ENCODE measurements at places on chromosomes 11 and 22.

DNA sequence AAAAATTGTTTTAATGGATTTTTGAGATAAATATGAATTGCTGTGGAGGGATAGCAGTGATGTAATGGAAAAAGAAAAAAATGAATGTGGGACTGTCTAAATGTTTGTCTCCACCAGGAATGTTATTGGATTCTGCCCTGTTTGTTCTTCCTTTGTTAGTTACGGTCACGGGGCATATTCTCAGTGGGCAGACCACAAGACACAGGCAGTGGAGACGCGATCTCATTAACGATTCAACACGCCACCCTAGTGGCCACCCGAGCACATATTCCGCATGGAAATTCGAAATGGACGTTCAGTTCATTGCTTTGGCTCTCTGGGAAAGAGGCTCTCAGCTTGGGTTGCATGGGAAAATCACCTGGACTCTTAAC, 151.8 kb upstream of the TTC12 start:
- no peak for DNase-seq

GRCh38 chr22:46297151-46297812, 612 bp downstream of the GTSE1 start:
- DNase-seq, result peak; percentile 10

DNA sequence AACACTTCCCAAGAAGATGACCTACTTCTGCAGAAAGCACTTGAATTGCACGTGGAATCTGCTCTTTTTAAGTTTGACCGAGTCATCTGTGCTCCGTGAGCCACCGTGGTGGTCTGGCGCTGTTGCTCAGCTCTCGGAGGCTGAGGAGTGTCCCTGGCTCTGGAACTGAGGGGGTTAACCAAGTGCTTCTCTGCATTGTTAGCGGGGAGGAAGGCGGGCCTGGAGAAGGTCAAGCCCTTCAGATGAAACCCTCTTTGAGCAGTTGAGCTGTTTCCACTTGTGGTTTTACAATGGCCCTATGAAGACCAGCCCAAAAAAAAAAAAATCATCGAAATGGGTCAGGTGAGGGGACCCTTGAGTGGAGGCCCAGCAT, 286.4 kb downstream of the NTM start:
- no peak for DNase-seq

DNA sequence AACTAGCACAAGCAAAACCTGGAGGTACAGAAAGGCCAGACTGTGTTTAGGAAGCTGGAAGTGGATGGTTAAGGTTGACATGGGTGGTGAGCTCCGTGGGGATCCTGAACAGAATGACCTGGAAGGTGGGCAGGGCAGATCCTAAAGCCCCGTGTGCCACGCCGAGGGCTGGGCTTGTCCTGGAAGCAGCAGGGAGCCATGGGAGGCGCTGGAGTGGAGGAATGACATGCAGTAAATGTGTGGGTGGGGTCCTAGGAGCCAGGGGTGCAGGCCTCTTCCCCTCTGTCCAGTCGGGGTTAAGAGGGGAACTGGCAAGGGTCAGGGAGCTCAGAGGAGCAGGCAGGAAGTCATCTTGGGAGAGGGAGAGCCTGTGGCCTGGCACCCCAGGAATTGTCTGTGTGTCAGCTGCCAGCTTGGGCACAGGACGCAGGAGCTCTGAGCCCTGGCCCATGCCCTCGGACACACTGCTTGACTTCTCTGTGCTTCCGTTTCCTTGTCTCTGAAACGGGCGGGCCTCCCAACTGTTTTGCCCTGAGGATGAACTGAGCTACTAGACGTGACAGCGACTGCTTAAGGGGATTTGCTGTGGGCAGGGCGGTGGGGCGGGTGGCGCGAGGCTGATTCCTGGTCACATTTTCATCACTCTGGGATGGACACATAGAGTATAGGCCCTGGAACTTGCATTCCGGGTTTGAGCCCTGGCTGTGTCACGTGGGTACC, 75.7 kb downstream of the MPPED1 start:
- no peak for DNase-seq

DNA sequence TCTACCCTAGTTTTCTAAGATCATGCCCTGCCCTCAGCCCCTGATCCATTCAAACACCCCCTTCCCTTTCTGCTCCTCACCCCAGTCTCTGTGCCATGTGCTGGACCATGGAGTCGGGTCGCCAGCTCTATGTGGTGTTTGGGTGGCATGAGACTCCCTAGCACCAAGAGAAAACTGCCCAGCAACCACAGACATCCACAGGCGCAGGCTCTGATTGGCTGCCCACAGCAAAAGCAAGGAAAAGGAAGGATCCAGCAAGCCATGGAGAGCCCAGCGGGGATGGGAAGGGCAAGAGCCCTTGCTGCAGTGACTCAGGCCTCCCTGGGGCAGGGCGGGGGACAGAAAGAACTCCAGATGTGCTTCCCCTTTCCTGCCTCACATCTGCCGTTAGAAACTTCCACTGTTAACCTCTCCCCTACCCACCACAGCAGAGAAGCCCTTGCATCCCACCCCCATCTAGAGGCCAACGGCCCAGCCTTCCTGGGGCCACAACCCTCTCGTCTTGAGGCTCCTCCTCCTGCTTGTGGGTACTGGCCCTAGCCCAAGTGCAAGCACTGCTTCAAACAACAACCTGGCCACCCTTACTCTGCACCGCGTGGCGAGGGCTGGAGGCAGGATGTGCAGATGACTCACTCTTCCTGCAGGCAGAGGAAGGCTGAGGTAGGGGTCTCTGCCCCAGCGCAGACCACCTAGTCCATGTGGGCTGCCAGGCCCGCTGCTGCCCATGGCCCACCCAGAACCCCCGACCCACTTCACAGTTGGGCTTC, 9.7 kb upstream of the AHNAK start:
- peak; percentile 98 for DNase-seq

DNA sequence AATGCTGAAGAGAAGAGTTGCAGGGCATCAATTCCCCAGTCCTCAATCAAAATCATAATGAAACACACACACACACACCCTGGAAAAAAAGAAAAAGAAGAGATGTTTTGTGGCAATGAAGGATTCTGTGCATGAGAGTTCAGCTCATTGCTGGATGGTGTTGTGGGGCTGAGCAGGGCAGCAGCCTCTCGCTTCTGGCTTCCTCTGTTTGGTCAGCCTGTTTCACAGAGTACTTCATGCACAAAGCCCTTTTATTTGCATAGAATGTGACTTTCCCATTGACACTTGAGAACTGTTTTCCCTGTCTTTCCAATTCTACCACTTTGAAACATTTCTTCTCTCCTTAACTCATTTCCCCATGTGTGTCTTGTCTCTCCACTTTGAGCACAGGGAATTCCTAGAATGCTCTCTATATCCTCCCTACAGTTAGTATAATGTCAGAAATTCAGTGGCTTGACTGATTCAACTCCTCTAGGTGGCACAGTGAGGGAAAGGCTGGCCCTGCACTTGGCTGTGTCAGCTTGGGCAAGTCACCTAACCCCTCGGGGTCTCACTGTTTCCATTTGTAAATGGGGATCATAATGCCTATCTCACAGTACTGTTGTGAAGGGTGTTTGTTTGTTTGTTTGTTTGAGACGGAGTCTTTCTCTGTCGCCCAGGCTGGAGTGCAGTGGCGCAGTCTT, 25.4 kb upstream of the BSX start:
- no peak for DNase-seq

DNA sequence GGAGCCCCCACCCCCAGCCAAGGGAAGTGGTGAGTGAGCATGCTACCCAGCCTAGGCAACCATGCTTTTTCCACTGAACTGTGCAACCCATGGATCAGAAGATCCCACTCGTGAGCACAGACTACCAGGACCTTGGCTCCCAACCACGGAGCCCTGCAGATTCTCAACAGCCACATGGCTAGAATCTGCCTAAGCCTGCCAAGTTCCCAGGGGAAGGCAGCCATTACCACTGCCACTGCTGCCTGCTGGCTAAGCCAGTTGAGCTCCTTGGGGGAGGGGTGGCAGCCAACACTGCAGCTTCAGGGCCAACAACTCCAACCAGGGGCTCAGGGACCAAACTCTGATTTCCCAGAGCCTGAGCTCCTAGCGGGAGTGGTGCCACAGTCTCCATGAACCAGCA, 195.8 kb downstream of the DLG2 start:
- DNase-seq, result no peak

- DNase-seq, result no peak
Observed at GRCh38 chr22:28102151-28102812, 183.2 kb upstream of the PITPNB start.

- DNase-seq, result no peak
Observed at GRCh38 chr11:15490535-15490934, 375.8 kb downstream of the INSC start.

- DNase-seq, result no peak
Observed at GRCh38 chr11:86124251-86125233, 55.7 kb upstream of the PICALM start.

GRCh38 chr11:122749005-122749687, 89.2 kb upstream of the CRTAM start:
- peak; percentile 91 for DNase-seq

GRCh38 chr11:18027475-18027874, 14.6 kb upstream of the SERGEF start:
- DNase-seq, result no peak

DNA sequence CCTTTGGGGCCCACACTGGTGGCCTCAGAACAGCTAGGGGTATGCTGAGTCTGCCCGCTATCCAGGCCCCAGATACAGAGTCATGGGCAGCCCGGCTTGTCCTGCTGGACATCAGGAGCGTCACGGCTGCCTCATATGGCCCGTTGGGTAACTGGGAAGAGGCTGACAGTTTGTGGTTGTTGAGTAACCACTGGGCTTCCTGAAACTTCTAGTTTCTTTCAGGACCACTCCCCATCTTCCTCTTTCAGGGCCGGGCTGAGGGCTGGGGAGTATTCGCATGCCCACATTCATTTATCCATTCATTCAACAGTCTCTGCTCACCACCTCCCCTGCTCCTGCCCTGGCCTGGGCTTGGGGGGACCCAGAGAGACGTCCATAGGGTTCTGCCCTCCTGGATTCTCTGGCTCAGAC, 13.4 kb upstream of the P2RY2 start:
- DNase-seq, result peak; percentile 87

DNA sequence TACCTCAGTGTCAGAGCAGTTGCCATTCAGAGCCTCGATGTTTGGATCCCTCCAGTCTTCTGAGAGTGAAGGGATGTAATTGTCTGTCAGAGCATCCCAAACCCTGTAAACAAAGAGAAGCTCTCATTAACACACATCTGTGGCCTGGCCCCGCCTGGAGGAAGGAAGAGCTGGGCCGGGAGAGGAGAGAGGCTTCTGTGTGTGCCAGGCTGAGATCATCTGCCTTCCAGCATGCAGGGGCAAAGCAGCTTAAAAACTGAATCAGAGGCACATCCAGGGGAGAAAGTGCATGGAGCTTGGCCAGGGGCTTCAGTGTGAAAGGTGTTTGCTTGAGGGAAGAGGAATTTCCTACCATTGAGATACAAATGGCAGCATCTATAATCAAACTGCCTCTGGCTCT, 14.5 kb downstream of the FEZ1 start:
- no peak for DNase-seq

DNA sequence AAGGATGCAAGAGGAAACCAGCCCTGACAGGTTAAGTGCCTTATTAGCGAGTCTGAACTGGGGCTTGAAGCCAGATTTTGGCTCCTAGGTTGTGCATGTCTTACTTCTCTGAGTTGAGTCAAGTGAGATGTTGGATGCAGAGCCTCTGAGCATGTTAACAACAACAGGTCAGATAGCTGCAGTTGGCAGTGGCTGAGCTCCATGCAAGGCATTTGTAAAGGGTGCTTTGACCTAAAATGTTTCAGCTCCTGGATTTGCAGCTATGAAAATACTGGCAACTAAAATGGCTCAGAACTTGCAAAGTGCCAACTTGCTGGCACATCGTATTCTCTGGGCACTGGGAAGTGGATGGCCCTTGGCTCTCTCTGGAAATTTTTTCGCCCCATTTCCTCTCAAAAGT, 16.4 kb upstream of the CSRP3 start:
- DNase-seq, result no peak

DNA sequence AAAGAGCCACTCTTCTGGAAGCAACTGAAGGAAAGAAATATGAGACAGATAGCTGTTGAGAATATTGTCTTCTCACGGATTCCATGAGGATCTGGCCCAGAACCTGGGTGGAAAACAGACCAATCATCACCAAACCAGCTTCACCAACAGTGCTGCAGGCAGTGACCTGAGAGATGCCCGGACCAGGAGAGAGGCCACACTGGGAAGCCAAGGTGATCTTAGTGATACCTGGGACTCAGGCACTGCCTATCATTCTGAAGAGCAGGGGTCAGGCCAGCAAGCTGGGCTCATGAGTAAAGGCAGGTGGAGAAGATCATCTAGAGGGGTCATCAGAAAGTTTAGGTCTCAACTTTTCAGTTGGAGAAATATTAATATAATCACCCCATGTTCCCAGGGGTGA, 595.8 kb upstream of the CADM1 start:
- no peak for DNase-seq

- no peak for DNase-seq
Observed at GRCh38 chr22:48407256-48407955, 1420.3 kb downstream of the BRD1 start.

DNA sequence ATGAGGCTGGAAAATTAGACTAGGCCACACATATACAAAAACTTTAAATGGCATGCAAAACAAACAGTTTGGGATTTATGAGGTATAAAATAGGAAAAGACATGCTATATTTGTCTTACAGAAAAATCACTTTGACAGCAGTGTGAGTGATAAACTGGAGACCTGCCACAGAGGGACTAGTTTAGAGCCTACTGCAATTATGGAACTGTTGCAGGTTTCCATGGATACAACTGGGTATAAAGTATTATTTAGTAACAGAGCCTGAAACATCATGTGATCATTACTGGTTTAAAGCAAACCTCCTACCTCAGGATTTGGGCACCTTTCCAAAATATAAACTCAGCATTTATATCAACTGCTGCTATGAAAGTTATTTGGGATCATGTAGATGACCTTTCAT, 1032.5 kb downstream of the DLG2 start:
- DNase-seq, result no peak

DNA sequence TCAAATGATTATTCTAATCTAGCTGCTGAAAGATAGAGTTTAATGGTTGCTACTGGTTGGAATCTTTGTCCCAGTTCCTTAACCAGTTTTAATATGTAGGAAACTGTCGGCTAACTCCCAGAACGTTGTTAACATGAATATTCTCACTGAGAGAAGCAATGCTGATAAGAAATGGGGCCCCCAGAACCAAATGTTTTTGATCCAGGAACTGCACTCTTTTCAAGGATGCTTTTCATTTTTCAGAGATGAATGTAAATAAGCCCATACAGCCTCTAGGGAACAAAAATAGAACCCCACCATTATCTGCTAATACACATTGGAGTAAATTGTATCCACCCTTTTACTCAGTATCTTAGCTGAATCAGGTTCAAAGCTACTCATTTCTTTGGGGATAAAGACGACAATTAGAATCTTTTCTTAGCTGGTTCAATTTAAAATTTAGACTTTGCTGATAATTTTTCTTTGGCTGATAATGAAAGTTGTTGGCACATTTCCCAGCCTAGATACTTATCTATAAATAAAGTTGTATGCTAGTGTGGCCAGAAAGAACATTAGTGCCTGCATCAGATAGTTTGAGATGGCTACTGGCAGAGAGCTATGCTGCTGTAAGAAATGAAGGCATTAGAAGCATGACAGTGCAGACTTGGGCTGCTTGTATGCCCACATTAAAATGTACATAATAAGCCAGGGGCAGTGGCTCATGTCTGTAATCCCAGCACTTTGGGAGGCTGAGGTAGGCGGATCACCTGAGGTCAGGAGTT, 323.3 kb upstream of the PDGFD start:
- DNase-seq, result no peak

- no peak for DNase-seq
Observed at GRCh38 chr11:44941259-44942021, 9.2 kb downstream of the TP53I11 start.

- no peak for DNase-seq
Observed at GRCh38 chr11:131675121-131675888, 304.9 kb downstream of the NTM start.
